ENCODE measurements at places on chromosomes 6 and 20. TPM values are rescaled to one million over a fixed set of nuclear protein-coding genes. Genes with fewer than 3 reads are reported as not detected.
A peak's percentile ranks its signal among the peaks of the same experiment; 100 is the strongest.

- DNase-seq, result peak; percentile 38
These were observed 2.3 kb downstream of the TENT5A start for GRCh38 chr6:81750200-81750599.

DNA sequence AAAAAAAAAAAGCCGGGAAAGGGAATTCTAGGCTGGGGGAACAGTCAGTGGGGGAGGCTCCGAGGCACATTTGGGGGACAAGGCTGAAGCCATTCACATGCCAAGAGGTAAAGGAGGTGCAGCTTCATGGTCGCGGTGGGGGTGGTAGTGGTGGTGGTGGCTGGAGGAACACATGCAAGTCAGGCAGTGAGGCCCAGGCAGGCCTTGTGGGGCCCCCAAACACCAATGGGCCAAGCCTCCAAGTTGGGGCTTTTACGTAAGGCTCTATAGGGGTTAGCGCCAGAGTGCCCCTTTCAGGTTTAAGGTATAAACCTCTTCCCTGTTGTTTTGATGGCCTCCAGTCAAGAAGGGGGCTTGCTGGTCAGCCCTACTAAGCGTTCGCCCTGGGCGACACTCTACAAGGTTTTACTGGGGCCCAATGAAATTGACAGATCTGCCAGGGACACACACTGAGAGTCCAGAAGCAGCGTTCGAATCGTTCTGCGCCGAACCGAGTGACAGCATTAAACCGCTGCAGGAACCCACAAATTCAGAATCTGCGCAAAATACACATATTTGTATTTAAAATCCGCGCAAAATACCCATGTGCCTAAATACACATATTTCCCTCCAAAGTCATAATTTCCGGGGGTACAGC, 818 bp upstream of the AP5S1 start:
- DNase-seq, result no peak

DNA sequence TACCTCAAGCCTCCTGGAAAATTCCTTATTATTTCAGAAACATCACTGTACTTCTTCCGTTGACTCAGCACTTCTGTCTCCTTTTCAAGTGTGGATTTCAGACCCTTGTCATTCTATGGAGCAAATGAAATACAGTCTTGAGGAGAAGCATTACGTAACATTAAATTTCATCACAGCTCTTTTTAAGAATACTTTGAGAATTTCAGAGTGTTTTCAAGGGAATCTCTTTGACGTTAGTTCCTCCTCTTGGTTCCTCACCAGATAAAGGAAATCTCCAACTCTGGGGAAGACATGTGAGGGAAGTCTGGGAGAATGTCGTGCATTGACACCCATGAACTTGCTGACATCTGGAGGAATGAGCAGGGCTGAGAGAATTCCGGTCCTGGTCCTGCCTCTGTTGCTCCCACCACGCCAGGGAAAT, 32.3 kb downstream of the UST start:
- DNase-seq, result peak; percentile 43

GRCh38 chr20:32918296-32918695, 59.6 kb downstream of the EFCAB8 start:
- no peak for DNase-seq

DNA sequence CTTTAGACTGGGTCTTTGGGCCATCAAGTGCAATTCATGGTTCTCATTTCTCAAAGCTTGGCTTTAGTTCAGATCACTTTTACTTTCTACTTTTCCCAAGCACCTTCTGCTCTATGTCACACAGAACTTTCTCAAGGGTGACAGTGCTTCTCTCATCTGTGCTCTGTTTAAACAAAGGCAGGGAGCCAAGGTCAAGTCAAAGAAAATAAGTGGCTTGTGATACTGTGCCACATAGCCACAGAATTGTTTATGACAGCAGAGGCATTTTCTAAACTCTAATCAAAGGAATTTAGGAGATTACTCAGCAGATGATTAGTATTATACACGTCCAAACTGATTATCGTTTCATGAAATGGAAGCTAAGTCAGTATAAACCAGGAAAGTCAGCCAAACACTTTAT, 348.0 kb downstream of the HDGFL1 start:
- DNase-seq, result no peak

DNA sequence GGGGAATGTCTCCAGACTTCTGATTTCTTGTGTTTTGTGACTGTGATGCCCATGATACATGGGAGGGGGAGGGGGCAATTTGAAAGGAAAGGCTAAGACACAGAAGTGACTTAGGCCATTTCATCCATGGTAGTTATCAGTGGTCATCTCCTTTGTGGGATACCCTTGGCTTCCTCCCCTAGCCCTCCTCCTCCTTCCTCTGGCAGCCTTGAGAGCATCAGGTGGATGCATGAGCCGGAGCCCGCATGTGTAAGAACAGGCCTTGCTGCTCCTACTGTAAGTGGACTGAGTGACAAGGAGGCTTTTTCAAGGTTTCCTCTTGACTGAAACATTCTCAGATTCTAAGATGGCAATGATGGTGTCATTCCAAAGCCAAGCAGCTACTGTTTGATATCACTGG, 874 bp downstream of the CD83 start:
- DNase-seq, result no peak

DNA sequence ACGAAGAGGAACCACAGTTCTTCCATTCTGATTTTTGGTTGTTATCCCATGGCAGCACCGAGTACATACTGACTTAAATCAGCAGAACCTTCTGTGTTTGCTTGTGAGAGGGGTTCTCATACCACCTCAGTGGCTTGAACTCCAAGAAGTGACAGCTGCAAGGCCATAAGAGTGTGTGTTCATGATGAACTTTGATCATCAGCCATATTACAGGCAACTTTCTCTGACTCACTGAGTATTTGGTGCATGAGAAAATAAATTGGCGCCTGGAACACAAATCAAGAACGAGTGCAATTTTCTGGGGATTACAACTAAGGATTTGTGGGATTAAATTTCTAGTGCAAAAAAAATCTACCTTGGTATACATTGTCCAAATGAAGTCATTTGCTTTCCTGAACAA, 68.9 kb downstream of the CYP39A1 start:
- DNase-seq, result peak; percentile 41

DNA sequence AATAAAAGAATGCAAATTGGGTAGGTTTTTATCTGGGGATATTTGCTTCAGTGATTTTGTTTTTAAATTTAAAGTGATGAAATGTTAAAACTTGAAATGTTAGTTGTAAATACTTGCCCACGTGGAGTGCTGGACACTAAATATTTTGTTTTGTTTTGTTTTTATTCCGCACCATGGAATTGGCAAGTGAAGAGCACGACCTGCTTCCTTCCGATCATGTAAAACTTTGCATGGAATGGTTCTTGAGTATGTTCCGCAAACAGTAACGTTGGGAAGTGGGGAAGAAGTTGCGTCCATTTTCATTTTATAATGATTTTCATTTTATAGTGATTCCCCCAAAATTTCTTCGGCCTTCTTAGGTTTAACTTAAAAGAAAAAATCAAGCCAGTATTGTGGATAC, 765 bp downstream of the IRAK1BP1 start:
- no peak for DNase-seq

DNA sequence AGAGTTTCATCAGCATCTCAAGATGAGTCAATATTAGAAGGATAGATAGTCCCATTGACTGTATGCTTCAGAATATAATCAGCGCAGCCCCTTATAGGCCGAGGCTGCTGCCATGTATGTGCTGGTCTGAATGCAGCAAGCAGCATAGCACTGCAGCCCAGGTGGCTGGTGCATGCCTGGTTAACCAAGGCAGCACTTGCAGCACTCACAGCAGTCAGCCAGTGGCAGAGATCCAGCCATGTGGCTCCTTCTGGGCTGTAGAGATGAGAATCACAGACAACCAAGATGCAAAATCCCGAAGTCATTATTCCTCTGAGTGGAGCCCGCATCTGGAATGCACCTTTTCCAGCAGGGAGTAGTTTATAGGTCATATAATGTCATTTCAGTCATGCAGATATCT, 251.9 kb downstream of the UST start:
- DNase-seq, result peak; percentile 27

DNA sequence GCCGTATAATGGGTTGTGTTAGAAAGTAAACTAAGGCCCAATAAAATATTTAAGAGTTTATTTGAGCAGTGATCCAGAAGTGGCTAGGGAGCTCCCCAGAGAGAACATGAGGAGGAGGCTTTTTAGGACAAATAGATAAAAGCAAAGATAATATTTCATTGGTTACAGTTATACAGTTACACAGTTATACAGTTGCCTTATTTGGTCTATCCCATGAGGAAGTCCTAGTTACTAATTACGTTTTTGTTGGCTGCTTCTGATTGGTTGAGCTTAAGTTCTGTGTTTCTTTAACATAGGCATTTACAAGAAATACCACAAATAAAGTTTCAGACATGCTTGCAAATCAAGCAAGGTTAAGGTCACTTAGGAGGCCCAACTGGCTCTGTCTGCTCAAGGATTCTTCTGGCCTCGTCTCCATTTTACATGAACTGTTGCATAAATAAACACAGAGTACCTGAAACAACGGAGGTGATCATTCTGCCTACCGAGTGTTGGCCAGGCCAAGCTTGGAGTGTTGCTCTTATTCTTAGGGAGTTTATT, 7.0 kb downstream of the UBD start:
- DNase-seq, result peak; percentile 65

DNA sequence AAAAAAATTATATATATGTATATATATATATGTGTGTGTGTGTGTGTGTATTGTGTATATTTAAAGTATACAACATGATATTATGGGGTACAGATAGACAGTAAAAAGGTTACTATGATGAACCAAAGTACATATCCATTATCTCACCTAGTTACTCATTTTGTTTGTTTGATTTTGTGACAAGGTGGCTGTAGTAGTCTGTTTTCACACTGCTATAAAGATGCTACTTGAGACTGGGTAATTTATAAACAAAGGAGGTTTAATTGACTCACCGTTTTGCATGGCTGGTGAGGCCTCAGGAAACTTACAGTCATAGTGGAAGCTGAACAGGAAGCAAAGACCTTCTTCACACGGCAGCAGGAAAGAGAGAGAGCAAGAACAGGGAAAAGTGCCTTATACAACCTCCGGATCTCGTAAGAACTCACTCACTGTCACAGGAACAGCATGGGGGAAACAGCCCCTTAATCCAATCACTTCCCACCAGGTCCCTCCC, 30.2 kb upstream of the DACT2 start:
- no peak for DNase-seq

DNA sequence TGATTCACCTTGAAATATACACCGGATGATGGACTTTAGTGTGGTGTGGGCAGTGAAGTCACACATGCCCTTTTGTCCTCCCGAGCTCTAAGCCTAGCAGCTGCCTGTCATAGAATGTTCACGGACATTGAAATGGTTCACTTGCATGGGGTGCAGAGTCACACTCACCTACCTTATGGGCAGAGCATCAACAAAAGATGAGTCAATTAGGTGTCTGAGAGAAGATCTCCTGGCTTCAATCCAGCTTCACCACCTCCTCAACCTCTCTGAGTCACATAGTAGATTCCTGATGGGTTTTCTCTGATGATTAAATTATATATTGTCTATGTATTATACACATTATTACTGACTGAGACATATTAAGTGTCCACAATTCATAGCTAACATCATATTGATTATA, 48.1 kb upstream of the HLA-E start:
- no peak for DNase-seq

DNA sequence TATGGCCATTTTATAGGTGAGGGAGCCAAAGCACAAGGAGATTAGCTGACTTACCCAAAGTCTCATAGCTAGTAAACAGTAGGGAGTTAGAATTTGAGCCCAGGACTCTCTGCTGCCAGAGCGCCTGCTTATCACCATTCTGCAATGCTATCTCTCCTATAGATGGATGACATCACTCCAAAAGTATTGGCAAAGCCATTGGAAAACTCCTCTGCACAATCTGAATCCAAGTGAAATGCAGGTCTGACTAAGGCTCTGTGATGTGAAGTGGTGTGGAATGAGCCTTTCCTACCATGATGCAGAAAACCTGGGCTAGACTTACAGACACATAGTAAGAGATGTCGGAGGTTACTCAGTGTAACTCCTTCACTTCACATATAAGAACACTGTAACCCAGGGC, 106.3 kb downstream of the GRM1 start:
- no peak for DNase-seq

GRCh38 chr6:29424575-29424974, 9.8 kb downstream of the OR12D1 start:
- no peak for DNase-seq

GRCh38 chr6:84691978-84692623, 72.3 kb downstream of the TBX18 start:
- no peak for DNase-seq

- no peak for DNase-seq
These were observed 27.1 kb downstream of the BCAS4 start for GRCh38 chr20:50821994-50822393.

GRCh38 chr6:116561377-116562018, 7.9 kb downstream of the CALHM4 start:
- peak; percentile 77 for DNase-seq

DNA sequence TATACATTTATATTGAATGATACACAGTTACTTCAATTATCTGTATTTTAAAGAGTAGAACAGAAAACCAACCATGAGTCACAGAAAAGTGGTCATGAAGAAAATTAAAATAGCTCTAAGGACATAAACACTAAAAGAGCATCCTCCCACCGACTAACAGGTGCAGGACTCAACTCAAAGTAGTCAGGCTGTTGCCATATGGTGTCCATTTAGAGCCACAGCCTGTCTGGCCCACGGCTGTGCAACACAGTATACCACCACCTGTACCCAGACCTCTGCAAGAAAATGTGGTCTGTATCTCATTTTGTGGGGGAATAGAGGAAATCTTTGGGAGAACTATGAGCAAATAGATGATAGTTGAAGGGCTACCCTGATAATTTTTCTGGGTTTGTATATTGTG, 449.8 kb upstream of the RNF217 start:
- no peak for DNase-seq

DNA sequence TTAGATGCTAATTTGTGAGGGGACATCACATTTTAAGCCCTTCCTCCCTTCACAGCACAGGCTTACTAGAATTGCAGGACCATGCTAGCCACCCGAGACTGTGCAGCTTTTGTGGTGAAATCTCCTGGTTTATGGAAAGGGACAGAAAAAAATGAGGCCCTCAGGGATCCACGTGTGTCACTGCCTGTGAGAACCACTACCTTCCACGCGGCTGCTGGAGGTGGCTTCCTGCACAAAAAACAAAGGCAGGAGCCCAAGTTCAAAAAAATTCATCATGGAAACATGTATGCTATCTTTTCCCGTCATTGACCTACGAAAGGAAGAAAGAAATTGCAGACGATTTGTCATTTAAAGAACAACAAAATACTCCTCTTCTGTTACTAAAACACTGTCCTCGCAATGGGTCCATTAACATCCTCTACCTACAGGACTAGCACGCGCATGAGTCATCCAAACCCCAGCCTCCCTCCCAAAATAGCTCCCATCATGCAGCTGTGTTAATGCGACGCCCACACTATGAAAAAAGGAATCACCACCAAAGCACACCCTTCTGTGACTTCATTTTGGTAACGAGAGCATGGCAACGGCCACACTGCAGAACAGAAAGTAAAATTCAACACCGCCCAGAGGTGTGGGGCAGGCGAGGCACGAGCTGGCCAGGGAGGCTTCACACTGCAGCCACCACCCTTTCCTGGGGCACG, 45.7 kb downstream of the RAMACL start:
- DNase-seq, result peak; percentile 3

The XKR7 gene
- not detected for polyA plus RNA-seq

The HLA-DOA gene
- polyA plus RNA-seq, result not detected

The FERMT1 gene
- 2.1 TPM for polyA plus RNA-seq

The EFCAB8 gene
- not detected for polyA plus RNA-seq

The LY6G6D gene
- not detected for polyA plus RNA-seq

The PHF1 gene
- 24.5 TPM for polyA plus RNA-seq

The CASS4 gene
- 10.4 TPM for polyA plus RNA-seq

The KCNK16 gene
- polyA plus RNA-seq, result not detected

The ARFGEF3 gene
- polyA plus RNA-seq, result 0.06 TPM

The PKIB gene
- polyA plus RNA-seq, result 0.40 TPM
